CD8-positive, alpha-beta T cell (primary cell): ENCODE measurements at places on chromosomes 6 and 20.

DNA sequence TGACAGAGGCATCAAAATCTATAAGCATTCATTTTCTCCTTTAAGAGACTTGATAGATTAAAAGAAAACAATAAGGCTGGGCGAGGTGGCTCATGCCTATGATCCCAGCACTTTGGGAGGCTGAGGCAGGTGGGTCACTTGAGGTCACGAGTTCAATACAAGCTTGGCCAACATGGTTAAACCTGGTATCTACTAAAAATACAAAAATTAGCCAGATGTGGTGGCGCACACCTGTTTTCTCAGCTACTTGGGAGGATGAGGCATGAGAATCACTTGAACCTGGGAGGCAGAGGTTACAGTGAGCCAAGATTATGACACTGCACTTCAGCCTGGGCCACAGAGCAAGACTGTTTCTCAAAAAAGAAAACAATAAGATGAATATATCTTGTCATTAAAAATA lies 39.3 kb upstream of the LOC128125822 start:
- DNase-seq, result no peak

DNA sequence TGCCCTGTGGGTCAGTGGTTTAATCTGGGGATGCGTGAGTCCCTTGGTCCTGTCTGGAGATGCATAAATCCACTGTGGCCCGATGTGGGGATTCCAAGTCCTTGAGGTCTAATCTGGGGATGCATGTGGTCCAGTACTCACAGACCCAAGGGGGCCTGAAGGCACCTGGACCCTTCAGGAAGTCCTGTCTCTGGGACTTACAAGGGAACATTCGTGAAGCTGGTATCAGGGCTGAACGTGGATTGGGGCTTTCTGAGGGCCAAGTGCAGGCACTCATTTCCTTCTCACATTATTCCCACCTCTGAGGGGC lies 25.2 kb upstream of the GTSF1L start:
- DNase-seq, result no peak

- no peak for DNase-seq
These were observed 33.1 kb downstream of the PXDC1 start for GRCh38 chr6:3718407-3718806.

DNA sequence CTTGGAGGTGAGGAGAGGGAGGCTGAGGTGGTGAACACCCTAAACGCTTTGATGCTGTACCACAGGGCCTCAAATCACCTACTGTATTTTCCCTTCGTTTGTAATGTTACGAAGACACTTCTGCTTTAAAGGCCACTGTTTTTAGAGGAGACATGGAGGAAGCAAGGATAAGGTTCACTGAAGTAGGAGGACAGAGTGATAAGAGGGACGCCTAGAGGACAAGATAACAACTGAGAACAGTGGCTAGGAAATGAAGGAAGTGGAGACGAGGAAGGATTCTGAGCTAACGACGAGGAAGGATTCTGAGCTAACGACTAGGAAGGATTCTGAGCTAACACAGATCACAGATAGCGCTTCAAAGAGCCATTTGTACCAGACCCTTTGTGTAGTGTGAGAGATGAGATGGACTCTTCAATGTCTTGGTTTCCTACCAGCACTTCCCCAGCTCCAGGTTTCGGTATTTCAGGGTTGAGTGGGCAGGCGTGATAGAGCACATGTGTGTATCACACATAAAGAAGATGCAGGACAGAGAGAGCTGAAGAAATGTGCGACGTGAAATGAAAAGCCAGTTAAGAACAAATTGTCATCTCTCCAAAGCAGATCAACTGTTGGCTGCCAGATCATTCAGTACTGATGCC lies 7.5 kb downstream of the SF3B5 start:
- no peak for DNase-seq

DNA sequence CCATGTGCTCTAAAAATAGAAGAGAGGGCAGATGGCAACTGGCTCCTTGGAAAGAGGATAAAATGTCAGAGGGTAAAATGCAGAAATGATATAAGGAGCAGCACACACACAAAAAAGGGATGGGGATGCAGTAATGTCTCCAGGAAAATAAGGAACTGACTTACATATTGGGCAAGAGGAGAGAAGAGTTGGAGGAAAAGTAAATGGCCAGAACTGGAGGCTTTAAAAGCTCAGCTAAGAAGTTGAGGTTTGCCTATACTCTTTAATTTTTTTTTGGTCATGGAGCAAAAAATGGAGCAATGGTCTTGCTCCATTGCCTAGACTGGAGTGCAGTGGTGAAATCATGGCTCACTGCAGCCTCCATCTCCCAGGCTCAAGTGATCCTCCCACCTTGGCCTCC lies 93.7 kb downstream of the SULF2 start:
- no peak for DNase-seq

- DNase-seq, result no peak
These were observed 112.9 kb upstream of the LRFN2 start for GRCh38 chr6:40700006-40700580.

DNA sequence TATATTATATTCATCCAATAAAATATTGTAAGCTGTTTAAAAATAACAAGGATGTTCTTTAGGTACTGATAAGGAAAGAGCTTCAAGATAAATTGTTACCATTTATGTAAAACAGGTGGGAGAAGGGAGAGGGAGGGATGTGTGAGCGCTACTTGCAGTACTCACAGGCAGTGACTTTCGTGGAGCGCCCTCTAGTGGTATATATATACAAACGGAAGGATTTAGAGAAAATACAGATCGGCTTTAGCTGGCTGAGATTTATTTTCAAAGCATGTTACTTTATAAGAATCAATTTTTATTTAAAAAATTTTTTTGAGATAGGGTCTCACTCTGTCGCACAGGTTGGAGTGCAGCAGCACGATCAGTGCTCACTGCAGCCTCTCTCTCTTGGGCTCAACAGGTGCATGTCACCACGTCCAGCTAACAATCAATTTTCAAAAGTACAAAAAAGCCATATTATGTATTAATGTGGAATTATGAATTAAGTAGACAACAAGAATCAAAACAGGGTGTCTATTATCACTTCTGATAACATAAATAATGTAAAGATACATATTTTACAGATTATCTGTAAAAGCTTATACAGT lies 3.3 kb upstream of the MOG start:
- DNase-seq, result peak; percentile 85

DNA sequence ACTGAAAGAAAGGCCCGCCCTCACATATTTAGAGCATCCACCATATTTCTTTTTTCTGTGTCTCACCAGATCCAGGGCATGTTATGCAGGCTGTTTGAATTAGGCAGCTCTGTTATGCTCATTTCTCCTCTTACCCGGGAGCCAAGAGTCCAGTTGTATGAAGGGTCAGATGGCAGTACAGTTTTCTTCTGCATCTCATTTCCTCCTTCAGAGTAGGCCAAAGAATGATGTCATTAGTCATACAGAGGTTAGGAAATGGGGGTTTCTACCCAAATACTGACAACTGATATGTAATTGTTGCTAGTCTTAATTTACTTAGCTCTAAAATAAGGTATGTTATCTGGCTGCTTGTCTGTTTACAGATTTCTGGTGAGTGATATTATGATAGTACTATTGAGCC lies 130.8 kb downstream of the SOBP start:
- no peak for DNase-seq

- DNase-seq, result no peak
These were observed 25.4 kb upstream of the TCP11 start for GRCh38 chr6:35166520-35166919.

GRCh38 chr20:9214685-9215084 lies 145.8 kb downstream of the PLCB4 start:
- DNase-seq, result no peak

DNA sequence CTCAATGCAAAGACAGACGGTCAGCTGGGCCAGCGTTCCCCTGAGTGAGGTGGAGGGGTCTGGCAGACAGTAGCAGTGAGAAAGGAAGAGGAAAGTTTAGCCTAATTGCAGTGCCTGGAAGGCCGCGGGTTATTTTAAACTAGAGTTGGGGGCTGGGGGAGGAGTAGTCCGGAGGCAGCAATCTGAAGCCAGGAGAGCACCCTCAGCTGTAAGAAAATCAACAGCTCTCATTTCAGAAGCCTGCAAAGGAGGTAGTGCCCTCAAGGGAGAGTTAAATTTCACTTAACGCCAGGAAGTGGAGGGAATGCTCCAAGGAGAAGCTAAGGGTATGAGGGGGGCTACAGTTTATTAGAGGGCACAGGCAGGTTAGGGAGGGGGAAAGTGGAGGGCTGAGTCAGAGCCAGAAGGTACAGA lies 26.9 kb downstream of the RING1 start:
- DNase-seq, result no peak

DNA sequence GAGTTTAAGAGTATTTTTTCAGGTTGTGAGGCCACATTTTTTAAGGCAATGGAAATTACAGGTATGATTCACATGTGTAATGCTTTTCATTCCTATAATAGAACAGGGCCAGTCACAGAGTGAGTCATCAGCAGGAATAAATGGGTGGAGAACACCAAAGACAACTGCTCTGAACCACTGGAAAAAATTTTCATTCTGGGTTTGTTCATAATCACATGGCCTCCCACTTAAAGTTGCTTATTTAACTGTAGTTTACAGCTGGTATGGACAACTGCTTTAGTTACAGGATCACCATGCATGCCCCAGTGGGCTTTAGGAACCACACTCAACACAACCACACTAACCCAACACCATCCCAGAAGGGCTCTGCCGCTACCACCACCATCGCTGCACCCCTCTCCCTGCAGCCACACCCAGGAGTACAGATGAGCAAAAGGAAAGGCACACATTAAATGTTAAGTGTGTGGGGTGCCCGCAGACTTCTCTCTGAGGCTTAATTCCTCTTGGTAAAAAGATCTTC lies 107.0 kb upstream of the DST start:
- no peak for DNase-seq

GRCh38 chr6:111520524-111520923 lies 37.5 kb upstream of the REV3L start:
- DNase-seq, result no peak

GRCh38 chr6:76776876-76777275 lies 686.4 kb downstream of the HTR1B start:
- no peak for DNase-seq

GRCh38 chr20:62489932-62490263 lies 14.1 kb upstream of the GATA5 start:
- DNase-seq, result no peak

GRCh38 chr6:29011276-29011734 lies 6.2 kb upstream of the ZNF311 start:
- DNase-seq, result no peak

DNA sequence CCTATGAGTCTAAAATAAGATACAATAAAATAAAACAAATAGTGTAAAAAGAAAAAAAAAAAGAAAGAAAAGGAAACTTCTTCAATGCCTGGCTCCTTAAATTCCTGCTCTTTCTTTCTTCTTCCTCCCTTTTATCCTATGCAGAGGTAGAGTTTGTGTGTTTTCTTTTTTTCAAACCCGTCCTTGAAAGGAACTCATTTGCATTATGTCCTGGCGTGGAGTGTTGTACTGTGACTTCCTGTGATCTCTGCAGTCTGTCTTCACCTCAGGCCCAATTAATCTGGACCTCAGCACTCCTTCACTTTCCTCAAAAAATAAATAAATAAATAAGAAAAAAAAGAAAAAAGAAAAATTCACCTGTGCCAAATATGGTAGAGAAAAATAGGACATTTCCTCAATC lies 541.9 kb upstream of the SPTLC3 start:
- no peak for DNase-seq

DNA sequence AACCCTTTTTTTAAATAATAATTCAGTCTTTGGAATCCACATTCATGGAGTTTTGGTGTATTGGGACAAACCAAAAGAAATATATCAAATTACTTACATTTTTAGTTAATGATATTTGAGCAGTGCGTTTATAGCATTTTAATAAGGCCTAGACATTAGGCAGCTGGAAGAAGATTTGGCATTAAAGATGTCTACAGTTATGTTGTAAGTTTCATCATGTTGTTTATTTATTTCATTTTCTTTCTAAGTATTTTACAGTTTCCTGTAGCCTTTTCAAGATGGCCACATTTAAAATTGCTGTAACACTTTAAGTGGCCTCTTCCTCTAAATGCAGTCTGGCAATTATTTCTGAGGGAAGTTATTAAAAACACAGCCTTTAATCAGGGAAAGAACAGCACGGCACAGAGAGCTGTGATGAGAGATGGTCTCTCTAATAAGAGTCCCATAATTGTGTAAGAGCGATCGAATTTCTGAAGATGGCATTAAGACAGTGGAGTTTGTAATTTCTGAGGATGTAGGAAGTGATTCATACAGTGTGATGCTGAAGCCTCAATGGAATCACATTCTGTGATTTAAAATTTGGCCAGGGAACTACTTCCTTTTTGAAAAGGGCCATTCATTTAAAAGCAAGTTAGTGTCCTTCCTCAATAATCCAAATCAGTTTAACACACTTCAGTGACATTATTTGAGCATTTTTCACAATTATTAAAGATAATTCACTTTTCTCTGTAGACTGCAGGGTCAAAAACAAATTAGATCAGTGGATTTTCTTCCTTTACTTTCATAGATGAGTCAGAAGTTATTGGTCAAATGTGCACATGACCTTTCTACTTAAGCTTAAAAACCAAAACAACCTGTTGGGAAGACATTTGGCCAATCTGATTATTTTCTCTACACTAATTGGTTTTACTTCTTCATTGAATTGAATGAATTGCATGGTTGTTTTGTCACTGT lies 52.4 kb upstream of the EDN3 start:
- DNase-seq, result no peak

- no peak for DNase-seq
These were observed 103.8 kb downstream of the NRSN1 start for GRCh38 chr6:24229696-24230405.

GRCh38 chr6:99993146-99993532 lies 884 bp downstream of the MCHR2 start:
- no peak for DNase-seq

GRCh38 chr6:30591008-30591407 lies 19.8 kb downstream of the ABCF1 start:
- DNase-seq, result no peak

- no peak for DNase-seq
These were observed 16.4 kb upstream of the COL12A1 start for GRCh38 chr6:75222261-75222660.

DNA sequence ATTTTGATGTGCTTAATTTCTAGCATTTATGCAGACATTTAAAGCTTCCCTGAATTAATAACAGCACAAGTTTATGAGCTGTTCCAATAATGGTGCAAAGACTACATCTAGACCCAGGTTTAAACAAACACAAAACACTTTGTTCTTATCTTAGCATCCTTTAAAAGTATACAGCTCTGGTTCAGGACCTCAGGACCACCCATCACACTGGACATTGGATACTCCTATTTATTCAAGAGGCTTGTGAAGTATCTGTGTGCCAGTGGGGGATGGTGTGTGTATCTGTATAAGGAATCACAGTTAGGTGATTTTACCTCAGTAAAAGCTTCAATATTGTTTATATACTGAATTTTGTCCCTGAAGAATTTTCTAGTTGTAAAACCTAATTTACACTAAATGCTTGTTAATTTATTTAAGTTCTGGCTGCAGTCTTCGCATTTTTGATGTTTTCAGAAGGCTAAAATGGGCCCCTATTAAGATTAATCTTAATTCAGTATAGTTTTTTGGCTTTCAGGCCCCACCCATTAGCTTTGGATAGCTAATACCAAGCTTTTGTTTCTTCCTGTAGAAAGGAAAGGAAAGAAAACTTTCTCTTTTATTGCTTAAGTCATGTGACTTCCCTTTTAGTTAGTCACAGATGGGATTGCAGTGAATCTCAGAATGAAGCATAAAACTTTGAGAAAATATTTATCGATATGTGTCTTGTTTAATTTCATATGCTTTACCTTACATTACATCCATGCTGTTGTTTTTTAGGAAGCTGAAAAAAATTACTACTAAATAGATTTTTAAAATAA lies 13.1 kb downstream of the LIN28B start:
- no peak for DNase-seq
